Lung (tissue), 17 donors: ENCODE measurements at places on chromosomes 5 and 9. TPM values are rescaled to one million over a fixed set of nuclear protein-coding genes. Genes with fewer than 3 reads are reported as not detected.

GRCh38 chr9:132575005-132575609 is 7.3 kb upstream of the BARHL1 start:
- peak; percentile 84 for DNase-seq

The WDR38 gene
- 28.9 TPM for total RNA-seq

DNA sequence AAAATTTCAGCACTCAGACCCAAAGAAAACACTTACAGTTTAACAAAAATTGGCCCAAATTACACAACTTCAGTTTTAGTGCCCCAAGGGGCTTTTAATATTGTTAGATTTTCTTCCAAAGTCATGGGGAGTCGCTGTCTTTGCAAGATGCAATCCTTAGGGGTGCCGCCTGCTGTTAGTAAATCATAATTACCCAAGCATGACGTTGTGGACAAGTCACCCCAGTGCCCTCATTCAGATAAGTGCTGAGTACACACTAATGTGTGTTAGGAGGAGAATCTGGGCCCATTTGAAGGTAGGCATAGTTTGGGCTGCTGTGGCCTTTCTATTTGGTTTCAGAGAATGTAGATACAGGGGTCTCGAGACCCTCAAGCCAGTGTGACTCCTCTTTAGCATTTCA is 138.1 kb downstream of the SV2C start:
- DNase-seq = no peak

GRCh38 chr5:39190311-39191102 is 28.9 kb downstream of the FYB1 start:
- no peak for DNase-seq

The MORN5 gene
- 22.9 TPM for total RNA-seq

The CDHR2 gene
- total RNA-seq = 1.5 TPM

DNA sequence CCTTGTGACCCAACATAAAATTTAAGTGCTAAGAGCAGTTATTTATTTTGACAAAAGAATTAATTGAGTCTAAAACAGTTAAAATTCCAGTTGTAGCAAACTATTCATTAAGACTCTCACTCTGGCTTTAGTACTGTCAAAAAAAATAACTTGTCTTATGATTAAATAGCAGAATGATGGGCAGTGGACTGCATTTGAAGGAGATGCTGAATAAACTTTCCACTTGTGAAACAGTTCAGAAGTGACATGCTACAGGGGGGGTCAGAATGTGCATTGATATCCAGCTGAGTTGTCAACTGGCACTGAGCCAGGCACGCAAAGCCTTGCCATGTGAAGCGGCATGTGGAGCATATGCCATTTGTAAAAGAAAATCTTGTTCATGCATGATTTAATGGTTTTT is 76.0 kb downstream of the FCHO2 start:
- DNase-seq = peak; percentile 45

DNA sequence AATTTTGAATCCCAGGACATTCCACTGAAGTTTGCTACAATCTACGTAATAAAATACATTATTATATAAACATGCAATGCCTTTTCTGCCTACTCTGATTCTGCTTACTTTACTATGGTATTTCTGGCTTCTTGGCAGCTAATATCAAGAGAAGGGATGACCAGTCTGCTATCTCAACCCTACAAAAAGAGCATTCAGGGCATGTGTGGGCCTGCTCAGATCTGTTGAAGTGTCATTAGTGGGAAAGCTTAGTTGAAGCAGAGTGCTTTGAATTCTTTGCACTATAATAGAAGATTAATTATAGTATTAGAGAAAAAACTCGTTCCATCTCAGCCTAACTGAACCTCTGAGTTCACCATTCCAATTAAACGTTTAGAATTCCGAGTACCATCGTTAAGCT is 339.5 kb upstream of the ISL1 start:
- no peak for DNase-seq

- no peak for DNase-seq
Observed at GRCh38 chr9:109579191-109579948, 81.3 kb upstream of the PTPN3 start.

GRCh38 chr9:79623799-79624721 is 52.3 kb downstream of the TLE4 start:
- DNase-seq = peak; percentile 50

DNA sequence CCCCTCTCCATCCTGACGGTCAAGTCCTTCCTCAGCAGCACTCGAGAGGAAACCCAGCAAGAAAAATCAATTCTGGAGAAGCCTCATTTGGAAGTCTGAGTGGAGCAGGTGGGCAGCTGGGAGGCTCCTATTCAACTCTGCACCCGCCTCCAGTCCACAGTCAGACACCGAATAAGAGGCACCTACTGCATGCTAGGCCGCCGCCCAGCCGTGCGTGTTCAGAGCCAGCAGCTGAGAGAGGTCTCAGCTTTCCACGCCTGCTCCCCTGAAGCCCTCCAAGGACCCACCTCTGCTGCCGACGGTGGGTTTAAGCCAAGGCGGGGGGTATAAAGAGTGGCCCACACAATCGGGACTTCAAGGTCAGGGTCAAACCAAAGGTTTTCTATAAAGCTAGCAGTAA is 41.9 kb downstream of the VAV2 start:
- DNase-seq = peak; percentile 18

The RUSC2 gene
- 12.2 TPM for total RNA-seq

DNA sequence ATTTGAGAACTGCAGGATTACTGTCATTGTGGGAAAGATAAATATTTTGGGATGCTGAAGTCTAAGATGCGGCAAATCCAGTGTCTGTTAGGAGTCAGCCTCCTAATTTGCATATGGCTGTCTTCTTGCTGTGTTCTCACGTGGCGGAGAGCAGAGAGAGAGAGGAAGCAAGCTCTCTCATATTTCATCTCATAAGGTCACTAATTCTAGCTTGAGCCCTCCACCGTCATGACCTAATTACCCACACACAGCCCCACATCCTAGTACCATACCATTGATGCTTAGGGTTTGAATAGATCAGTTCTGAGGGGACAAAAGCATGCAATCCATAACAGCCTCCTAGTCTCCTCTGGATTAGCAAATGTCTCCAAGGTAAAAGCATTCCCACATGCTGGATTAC is 124.5 kb downstream of the CDH12 start:
- DNase-seq = no peak

The GFPT2 gene
- total RNA-seq = 19.7 TPM

DNA sequence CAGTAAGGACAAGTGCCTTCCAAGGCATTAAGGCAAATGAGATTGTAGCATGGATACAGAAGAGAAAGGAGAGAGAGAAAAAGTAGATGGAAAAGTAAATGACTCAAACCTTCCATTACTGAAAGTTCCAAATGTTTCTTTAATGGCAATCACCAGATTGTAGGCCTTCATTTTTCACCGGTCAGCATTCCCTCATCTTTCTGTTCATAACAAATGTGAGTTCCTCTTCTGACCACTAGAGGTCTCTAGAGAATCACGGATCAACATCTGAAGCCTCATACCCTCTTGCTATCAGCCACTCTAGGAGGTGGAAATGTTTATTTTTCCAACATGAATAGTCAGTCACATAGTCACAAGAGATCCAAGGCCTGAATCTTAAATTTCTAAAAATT is 73.6 kb upstream of the RPS23 start:
- peak; percentile 29 for DNase-seq

DNA sequence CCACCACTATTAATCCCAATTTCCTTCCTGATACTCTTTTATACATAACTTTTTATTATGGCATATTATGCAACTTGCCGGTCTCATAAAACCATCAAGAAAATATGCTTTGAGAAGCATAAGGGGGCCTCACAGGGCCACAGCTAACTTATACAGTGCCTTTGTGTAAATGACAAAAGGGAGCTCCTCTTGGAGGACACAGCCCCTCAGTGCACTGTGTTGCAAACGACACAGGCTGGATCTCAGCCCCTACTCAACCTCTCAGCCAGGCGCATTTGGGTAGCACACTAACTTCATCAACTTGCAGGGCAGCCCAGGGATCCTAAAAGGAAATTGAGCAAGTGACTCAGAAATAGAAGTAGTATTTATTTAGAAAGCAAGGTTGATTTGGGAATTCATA is 35.4 kb downstream of the RIGI start:
- no peak for DNase-seq

- no peak for DNase-seq
Observed at GRCh38 chr9:101718192-101718591, 20.3 kb downstream of the GRIN3A start.
